Aorta (tissue), 5 donors: ENCODE measurements at places on chromosomes 5 and 9. TPM values are rescaled to one million over a fixed set of nuclear protein-coding genes. Genes with fewer than 3 reads are reported as not detected.

Gene NMUR2
- not detected for total RNA-seq

Gene FAM153A
- total RNA-seq = not detected

Gene FYB1
- total RNA-seq = 16.3 TPM

DNA sequence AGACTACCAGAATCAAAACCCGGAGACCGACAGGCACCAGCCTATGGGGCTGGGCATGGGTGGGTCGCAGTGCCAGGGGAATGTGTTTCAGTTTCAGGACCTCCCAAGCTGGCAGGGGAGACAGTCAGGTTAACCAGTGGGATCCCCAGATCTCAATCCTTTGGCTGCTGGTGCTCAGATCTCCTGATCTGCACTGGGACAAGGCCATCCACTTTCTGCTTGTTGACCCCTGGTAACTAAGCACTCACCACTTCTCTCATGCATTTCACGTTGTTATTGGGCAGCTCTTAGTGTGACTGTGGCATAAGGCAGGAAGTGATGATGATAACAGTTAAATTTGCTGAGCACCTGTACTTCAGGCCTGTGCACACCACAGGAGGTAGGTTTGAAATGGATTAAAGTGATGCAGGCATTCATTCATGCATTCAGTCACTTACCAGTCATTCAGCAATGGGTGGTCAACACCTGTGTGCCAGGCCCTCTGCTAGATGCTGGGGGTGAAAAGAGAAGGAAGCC, 42.1 kb upstream of the STXBP1 start:
- H3K27me3 ChIP-seq = no peaks in the 10 kb centered on the region
- H3K36me3 ChIP-seq = no peaks in the 10 kb centered on the region
- DNase-seq = no peak
- H3K27ac ChIP-seq = no peak overlapping the region
- no peaks in the 10 kb centered on the region for H3K4me1 ChIP-seq
